ENCODE measurements at places on chromosomes 3 and 15.

DNA sequence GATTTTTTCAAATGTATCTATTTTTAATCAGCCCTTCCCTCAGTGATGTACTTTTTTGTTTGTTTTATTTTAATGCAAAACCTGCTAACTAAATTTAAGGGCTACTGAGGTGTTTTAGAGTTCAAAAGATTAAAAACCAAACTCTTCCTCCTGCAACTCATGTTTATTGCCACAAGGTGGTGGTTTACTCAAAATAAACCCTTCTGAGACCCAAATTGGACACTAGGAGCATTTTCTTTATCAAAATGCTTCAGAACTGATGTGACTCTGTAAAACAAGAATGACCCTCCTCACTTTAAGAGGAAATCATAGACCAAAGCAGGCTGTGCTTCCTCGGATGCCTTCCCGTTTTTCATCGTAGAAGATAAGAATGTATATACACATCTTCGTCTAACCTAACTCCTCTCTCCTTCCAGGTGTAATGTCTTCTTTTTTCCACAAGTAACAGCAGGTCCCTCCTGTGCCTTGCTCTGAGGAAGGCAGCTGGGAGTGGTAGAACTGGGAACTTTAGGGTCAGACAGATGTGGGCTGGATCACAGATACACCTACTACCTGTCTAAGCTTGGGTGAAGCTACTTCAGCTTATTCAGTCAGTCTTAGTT is 2.9 kb upstream of the NME9 start:
- H3K4me1 ChIP-seq, result peaks cover 18% of the 10 kb centered on the region
- no peak for DNase-seq
- no peaks in the 10 kb centered on the region for H3K36me3 ChIP-seq
- H3K4me3 ChIP-seq, result no peak overlapping the region
- H3K27ac ChIP-seq, result no peak overlapping the region
- H3K27me3 ChIP-seq, result no peaks in the 10 kb centered on the region

GRCh38 chr3:122247825-122248185 is 64.3 kb downstream of the CASR start:
- H3K4me1 ChIP-seq, result peaks cover 2% of the 10 kb centered on the region
- no peak overlapping the region for H3K4me3 ChIP-seq
- no peaks in the 10 kb centered on the region for H3K36me3 ChIP-seq
- DNase-seq, result no peak
- H3K27ac ChIP-seq, result no peak overlapping the region

DNA sequence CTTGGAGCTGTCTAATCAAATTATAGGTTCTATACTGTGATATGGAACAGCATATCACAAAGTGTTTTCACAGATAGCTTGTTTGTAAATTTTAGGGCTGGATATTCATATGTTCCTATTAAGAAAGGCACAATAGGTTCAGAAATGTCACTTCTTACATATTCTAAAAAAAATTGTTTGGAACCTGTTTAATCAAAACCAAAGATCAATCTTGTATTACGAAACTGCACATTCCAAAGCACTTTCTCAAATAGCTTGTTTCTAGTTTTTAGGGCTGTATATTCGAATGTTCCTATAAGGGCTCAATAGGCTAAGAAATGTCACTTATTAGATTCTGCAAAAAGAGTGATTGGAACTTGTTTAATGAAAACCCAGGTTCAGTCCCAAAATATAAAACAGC is 67.4 kb upstream of the OSBPL11 start:
- no peaks in the 10 kb centered on the region for H3K36me3 ChIP-seq
- no peaks in the 10 kb centered on the region for H3K4me1 ChIP-seq
- H3K4me3 ChIP-seq, result no peak overlapping the region
- no peak overlapping the region for H3K27ac ChIP-seq

- no peak for DNase-seq
- H3K27ac ChIP-seq, result no peak overlapping the region
- no peaks in the 10 kb centered on the region for H3K36me3 ChIP-seq
- no peaks in the 10 kb centered on the region for H3K27me3 ChIP-seq
- H3K4me3 ChIP-seq, result no peak overlapping the region
These were observed 8.3 kb upstream of the UBE2E1 start for GRCh38 chr3:23797491-23797890.

- H3K36me3 ChIP-seq, result no peaks in the 10 kb centered on the region
- H3K4me3 ChIP-seq, result no peak overlapping the region
- DNase-seq, result no peak
- no peaks in the 10 kb centered on the region for H3K27me3 ChIP-seq
- H3K27ac ChIP-seq, result no peak overlapping the region
These were observed 45.1 kb upstream of the CP start for GRCh38 chr3:149266736-149267135.

DNA sequence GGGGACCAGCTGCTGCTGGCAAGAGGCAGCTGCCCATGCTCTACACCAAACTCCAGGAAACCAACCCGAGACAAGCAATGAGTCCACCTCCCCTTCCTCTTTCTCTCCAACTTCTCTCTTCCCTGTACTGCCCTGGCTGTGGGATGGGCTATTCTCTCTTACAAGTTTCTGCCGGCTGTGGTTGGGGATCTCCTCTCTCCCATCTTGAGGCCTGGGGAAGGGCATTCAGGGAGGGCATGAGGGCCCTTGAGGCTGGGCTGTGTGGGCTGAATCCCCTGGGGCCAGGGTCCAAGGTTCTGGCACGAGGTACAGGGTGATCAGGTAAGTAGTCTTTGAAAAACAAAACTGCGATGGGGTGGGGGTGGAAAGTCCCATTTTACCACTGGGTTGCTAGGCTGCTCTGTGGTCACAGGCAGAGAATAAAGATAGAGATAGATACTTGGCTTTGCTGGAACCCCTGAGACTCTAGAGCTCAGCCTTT is 32.3 kb upstream of the CTSH start:
- H3K4me3 ChIP-seq, result no peak overlapping the region
- H3K36me3 ChIP-seq, result no peaks in the 10 kb centered on the region
- H3K4me1 ChIP-seq, result peaks cover 13% of the 10 kb centered on the region
- H3K27me3 ChIP-seq, result no peaks in the 10 kb centered on the region
- no peak for DNase-seq
